ENCODE measurements at places on chromosomes 1 and 21.

DNA sequence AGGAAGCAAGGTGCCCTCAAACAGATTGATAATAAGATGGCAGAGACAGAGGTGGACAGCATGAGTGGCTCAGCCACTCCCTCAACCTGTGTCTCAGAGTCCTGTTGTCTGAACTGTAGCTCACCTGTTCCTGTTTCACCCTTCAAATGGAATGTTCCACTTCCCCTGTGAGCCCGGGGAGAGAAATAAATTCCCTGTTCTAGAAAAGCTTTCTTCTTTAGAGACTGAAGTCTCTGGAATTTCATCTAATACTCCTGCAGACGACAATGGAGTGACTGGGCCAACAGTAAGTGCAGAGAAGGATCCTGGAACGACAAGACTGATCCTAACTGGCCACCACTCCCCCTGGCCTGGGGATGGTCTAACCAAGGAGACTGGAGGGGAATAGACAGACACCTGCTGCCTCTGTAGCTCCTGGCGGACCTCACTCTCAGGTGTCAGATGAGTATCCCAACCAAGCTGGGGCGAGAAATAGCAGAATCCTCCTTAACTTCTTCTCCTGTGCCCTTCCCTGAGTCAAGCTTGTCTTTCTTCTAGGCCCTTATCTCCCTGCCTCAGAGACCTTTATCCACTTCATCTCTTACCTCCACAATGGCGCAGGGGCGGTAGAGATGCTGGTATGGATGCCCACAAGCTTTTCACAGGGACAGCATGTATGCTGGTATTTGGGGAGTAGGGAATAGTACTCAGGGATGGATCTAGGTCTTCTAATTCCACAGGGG lies 45.4 kb downstream of the PLEKHA6 start:
- DNase-seq: no peak

DNA sequence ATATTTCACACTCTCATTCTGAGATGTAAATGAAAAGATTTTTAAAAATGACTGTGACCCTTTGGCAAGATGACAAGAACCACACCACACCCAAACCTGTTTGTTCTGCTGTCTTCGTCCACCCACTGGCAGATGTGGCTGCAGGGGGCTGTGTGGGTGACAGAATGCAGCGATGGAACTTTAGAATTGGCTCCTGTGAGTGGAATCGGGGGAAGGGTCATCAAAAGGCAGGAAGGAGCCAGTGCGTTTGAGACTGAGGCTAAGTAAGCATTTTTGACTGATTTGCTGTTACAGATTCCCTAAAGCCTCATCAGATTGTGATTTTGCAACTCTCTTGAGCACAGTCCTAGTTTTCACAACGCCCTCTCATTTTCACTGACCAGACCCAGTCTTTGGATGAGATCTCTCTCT lies 111.2 kb upstream of the ADGRL2 start:
- DNase-seq: no peak

GRCh38 chr1:96388421-96389310 lies 332.9 kb upstream of the PTBP2 start:
- no peak for DNase-seq

GRCh38 chr1:152515434-152515783 lies 1.1 kb downstream of the CRCT1 start:
- no peak for DNase-seq

GRCh38 chr1:171226747-171227370 lies 21.4 kb upstream of the FMO1 start:
- no peak for DNase-seq

Data from psoas muscle (tissue), 8 donors.